ENCODE measurements at places on chromosomes 2 and 18. TPM values are rescaled to one million over a fixed set of nuclear protein-coding genes. Genes with fewer than 3 reads are reported as not detected.

SP9 gene
- not detected for polyA plus RNA-seq

CCDC102B gene
- 2.8 TPM for polyA plus RNA-seq

SPHKAP gene
- polyA plus RNA-seq = not detected

MALT1 gene
- 34.2 TPM for polyA plus RNA-seq

RIT2 gene
- not detected for polyA plus RNA-seq

LHCGR gene
- not detected for polyA plus RNA-seq

GRCh38 chr18:62485684-62486083 lies 37.1 kb upstream of the ZCCHC2 start:
- H3K27ac ChIP-seq = no peak overlapping the region
- H3K36me3 ChIP-seq = no peaks in the 10 kb centered on the region
- no peak overlapping the region for H3K4me3 ChIP-seq
- no peaks in the 10 kb centered on the region for H3K4me1 ChIP-seq

- peaks cover 5% of the 10 kb centered on the region for H3K27me3 ChIP-seq
- H3K4me1 ChIP-seq = no peaks in the 10 kb centered on the region
- DNase-seq = no peak
- H3K36me3 ChIP-seq = no peaks in the 10 kb centered on the region
- no peak overlapping the region for H3K4me3 ChIP-seq
Observed at GRCh38 chr2:229454934-229455631, 184.0 kb upstream of the PID1 start.

DNA sequence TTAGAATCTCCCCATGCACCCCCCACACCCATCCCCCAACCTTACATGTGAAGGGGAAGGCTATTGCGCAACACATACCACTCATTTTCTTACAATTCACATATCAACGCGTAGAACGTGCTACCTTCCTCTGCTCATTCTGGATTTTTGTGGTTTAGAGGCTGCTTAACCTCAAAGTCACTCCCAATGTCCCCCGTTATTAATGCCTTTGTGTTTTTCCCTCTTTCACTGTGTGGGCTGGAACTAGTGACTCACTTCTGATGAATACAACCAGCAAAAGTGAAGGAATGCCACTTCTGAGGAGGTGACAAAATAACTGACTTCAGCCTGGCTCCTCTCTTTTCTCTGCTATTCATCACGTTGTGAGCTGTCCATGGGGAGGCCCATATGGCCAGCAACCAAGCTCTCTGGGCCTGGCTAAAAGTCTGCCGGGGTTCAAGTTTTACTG lies 342.5 kb upstream of the NXPH2 start:
- peaks cover 6% of the 10 kb centered on the region for H3K27me3 ChIP-seq
- peaks cover 3% of the 10 kb centered on the region for H3K36me3 ChIP-seq
- no peak overlapping the region for H3K4me3 ChIP-seq
- H3K27ac ChIP-seq = no peak overlapping the region
- no peaks in the 10 kb centered on the region for H3K4me1 ChIP-seq
- DNase-seq = no peak

DNA sequence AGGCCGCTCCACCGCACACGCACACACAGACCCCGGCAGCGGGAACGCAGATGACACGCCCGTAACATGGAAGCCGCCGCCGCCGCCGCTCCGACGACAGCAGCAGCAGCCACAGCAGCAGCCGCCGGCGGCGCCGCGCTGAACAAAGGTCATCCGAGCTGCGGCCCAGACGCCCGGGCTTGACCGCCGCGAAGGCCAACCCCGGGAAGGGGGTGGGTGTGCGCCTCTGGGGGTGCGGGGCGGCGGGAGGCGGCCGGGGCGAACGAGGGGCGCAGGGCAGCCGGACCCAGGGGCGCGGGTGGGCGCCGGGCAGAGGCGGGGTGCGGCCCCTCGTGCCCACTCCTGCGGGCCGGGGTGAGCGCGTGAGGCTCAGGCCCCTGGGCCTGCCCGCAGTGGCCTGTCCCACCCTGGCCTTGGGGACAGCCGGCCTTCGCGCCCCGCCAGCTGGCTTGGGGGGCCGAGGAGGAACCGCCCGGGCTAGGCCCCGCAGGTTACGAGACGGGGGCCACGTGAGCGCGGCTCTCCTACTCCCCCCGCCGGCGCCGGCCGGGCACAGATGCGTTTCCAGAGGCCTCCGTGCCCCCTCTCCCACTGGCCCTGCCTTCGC lies 1.0 kb upstream of the ZNF532 start:
- H3K4me1 ChIP-seq = peaks cover 14% of the 10 kb centered on the region
- no peak overlapping the region for H3K4me3 ChIP-seq
- H3K27ac ChIP-seq = peak overlapping the region; percentile 29

GRCh38 chr2:73089270-73090030 lies 17.9 kb upstream of the SFXN5 start:
- no peak for DNase-seq
- H3K36me3 ChIP-seq = no peaks in the 10 kb centered on the region
- H3K27me3 ChIP-seq = peaks cover 6% of the 10 kb centered on the region

DNA sequence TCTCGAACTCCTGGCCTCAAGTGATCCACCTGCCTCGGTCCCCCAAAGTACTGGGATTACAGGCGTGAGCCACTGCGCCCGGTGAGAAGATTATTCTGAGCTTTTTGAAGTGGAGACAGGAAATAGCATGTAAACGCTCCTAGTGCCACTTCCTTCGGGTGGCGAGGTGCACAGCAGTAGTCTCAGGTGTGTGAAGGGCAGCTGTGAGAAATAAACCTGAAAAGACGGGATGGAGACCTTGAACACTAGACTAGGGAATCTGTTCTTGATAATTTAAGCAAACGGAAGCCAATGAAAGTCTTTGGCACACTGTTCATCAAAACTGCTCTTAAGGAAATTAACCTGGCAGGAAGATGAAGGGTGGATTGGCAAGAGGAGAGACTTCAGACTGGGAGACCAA lies 439 bp upstream of the PLEKHH2 start:
- no peaks in the 10 kb centered on the region for H3K36me3 ChIP-seq
- peak overlapping the region; percentile 71 for H3K4me3 ChIP-seq
- peaks cover 29% of the 10 kb centered on the region for H3K27me3 ChIP-seq
- DNase-seq = peak; percentile 1
- peaks cover 16% of the 10 kb centered on the region for H3K4me1 ChIP-seq
- H3K27ac ChIP-seq = no peak overlapping the region

DNA sequence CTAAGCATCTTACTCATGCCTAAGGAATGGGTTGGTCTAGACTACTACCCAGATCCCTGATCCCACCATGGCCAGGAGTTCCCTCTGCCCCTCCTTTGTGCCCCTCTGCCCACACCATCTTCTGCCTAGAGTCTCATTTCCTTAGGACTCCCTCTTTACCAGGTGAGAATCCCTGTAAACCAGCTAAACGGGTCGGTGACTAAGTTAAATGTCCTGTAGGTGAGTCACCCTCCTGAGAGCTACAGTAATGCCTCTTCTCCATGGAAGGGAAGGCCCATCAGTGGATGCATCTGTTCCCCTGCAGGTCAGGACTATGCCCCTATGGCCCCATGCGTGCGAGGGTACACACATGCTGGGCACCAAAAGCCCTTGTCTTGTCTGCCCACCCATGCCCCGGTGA lies 25.4 kb downstream of the PTGR3 start:
- DNase-seq = no peak
- no peaks in the 10 kb centered on the region for H3K4me1 ChIP-seq
- H3K36me3 ChIP-seq = no peaks in the 10 kb centered on the region
- H3K27ac ChIP-seq = no peak overlapping the region

GRCh38 chr2:3643371-3644245 lies 14.4 kb upstream of the ALLC start:
- no peaks in the 10 kb centered on the region for H3K36me3 ChIP-seq
- no peak overlapping the region for H3K4me3 ChIP-seq
- no peaks in the 10 kb centered on the region for H3K4me1 ChIP-seq
- no peak for DNase-seq

GRCh38 chr2:43103093-43103404 lies 123.4 kb downstream of the ZFP36L2 start:
- DNase-seq = no peak
- H3K27ac ChIP-seq = no peak overlapping the region
- peaks cover under 1% of the 10 kb centered on the region for H3K27me3 ChIP-seq
- peaks cover 11% of the 10 kb centered on the region for H3K4me1 ChIP-seq

DNA sequence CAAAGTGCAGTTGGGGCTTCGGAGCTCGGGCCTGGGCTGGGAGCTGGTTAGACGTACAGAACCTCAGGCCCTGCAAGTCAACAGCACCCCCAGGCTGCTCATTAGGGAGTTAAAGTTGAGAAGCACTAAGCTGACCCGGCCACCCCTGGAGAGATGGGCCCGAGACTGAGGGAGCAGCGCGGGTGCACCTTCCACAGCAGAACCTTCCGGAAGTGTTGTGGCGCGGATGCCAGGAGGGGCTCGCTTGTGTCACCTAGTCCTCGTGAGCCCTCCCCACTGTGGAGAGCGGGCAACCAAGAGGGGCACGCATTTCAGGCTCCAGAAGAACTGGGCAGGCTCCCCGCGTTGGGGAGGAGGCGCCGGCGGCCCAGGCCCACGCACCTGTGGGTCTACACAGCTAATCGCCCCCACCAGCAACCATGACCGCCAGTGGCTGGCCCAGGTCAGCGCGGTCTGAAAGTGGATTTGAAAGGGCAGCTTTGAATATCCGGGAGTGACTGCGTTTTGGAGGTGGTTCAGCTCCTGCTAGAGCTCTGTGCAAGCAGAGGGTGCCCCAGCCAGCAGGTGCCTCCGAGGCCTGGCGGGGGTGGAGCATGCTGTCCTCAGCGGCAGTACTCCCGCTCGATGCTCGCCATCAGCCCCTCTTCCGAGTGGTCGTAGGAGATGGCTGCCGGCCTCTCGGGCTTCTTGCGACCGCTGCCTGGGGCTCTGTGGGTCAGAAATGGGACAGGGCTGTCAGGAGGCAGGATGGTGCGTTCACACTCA lies 15.1 kb downstream of the KLF11 start:
- DNase-seq = no peak
- H3K27ac ChIP-seq = no peak overlapping the region
- no peak overlapping the region for H3K4me3 ChIP-seq
- H3K36me3 ChIP-seq = peaks cover 5% of the 10 kb centered on the region
- no peaks in the 10 kb centered on the region for H3K4me1 ChIP-seq

DNA sequence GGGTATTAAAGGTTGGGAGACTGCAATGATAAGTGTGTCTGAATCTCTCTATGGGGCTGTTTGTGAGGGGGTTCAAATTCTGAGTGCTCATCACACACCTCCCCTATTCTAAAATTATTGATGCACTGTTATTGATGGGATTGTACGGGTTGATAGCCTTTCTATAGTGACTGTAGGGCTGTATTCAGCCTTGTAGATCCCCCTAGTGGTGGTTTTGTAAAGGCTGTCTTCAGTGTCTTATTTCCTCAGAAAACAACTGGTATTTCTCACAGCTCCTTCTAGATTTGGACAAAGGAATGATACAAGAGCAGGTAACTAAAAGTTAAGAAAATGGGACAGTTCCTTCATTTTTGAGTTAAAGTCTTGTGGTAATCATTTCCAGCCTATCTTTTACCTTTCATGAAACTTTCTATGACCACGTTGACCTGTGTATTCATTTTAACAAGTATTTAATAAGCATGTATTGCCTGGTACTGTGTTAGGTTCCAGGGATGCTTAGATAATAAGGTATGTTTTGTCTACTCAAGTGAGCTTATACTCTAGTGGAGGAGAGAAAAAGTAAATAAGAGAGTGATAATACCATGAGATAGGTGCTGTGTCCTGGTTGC lies 21.2 kb downstream of the SMAD4 start:
- peaks cover 1% of the 10 kb centered on the region for H3K27me3 ChIP-seq
- peaks cover 25% of the 10 kb centered on the region for H3K4me1 ChIP-seq
- H3K4me3 ChIP-seq = no peak overlapping the region
- peak; percentile 53 for DNase-seq
- peaks cover 15% of the 10 kb centered on the region for H3K36me3 ChIP-seq

DNA sequence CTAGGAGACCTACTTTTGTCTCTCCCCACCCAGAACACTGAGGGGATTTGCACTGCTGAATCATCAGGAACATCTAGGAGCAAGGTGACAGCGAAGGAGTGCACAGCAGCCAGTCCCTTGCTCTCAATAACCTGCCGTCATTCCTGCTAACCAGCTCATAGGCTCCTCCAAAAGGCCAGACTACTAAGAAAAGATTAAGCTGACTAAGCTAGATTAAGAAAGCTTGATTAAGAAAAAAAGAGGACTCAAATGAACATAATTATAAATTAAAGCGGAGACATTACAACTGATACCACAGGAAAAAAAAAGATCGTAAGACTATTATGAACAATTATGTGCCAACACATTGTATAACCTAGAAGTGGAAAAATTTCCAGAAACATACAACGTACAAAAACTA lies 1254.8 kb upstream of the CHAC2 start:
- no peaks in the 10 kb centered on the region for H3K4me1 ChIP-seq
- no peaks in the 10 kb centered on the region for H3K27me3 ChIP-seq
- DNase-seq = no peak
- H3K4me3 ChIP-seq = no peak overlapping the region
- H3K27ac ChIP-seq = no peak overlapping the region

- no peaks in the 10 kb centered on the region for H3K4me1 ChIP-seq
Observed at GRCh38 chr2:24907116-24907515, 12.9 kb downstream of the ADCY3 start.
